ENCODE measurements at places on chromosomes 11 and 22. TPM values are rescaled to one million over a fixed set of nuclear protein-coding genes. Genes with fewer than 3 reads are reported as not detected.

- no peaks in the 10 kb centered on the region for H3K27me3 ChIP-seq
- H3K36me3 ChIP-seq: peaks cover 24% of the 10 kb centered on the region
- H3K27ac ChIP-seq: no peak overlapping the region
- no peak overlapping the region for H3K4me3 ChIP-seq
- no peaks in the 10 kb centered on the region for H3K4me1 ChIP-seq
Measured at GRCh38 chr11:70184396-70184795, 18.7 kb upstream of the FADD start.

DNA sequence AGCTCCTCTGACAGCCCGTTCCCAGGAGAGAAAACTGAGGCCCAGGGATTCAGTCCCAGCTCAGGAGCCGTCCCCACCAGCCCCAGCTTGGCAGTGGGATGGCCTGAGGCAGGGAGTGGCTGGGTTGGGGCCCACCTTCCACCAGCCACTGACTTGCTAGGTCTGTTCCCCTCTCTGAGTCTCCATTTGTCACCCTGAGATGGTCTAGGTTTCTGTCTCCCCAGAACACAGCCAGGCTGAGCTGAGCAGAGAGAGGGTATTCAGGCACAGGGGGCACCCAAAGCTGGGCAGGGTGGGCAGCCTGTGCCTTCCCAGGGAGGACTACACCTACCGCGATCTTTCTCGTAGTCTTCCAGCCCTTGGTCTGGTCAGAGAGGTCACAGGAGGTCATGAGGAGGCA, 95.7 kb downstream of the PDE2A start:
- no peak overlapping the region for H3K4me3 ChIP-seq
- no peaks in the 10 kb centered on the region for H3K27me3 ChIP-seq
- no peaks in the 10 kb centered on the region for H3K4me1 ChIP-seq
- H3K27ac ChIP-seq: no peak overlapping the region
- H3K36me3 ChIP-seq: peaks cover 54% of the 10 kb centered on the region

GRCh38 chr11:16891964-16892363, 122.2 kb downstream of the PLEKHA7 start:
- no peaks in the 10 kb centered on the region for H3K36me3 ChIP-seq
- no peak for DNase-seq
- peaks cover 4% of the 10 kb centered on the region for H3K4me1 ChIP-seq
- H3K4me3 ChIP-seq: no peak overlapping the region

DNA sequence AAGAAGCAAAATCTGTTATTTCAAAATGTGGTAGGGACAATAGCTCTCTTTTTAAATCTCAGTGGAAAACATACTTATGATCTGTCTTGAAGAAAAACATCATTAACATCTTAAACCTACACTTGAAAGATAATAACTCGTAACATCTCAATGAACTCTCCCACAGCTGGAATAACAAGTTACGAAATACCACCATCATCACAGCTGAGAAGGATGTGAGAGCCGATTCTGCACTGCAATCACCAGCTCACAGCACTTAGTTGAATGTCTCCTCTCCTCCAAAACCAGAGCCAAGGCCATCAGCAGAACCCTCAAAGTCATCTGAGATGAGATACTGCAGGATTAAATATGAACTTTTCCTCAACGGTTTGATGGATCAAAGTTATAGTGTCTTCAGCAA, 124.3 kb downstream of the ARHGAP20 start:
- H3K27ac ChIP-seq: no peak overlapping the region
- no peak for DNase-seq
- H3K36me3 ChIP-seq: no peaks in the 10 kb centered on the region
- H3K27me3 ChIP-seq: no peaks in the 10 kb centered on the region

The TPP1 gene
- total RNA-seq: 76.4 TPM

Measured in heart left ventricle (tissue), 16 donors.